Left forelimb (tissue), 1 donor: ENCODE measurements at places on chromosomes 5 and 9.

DNA sequence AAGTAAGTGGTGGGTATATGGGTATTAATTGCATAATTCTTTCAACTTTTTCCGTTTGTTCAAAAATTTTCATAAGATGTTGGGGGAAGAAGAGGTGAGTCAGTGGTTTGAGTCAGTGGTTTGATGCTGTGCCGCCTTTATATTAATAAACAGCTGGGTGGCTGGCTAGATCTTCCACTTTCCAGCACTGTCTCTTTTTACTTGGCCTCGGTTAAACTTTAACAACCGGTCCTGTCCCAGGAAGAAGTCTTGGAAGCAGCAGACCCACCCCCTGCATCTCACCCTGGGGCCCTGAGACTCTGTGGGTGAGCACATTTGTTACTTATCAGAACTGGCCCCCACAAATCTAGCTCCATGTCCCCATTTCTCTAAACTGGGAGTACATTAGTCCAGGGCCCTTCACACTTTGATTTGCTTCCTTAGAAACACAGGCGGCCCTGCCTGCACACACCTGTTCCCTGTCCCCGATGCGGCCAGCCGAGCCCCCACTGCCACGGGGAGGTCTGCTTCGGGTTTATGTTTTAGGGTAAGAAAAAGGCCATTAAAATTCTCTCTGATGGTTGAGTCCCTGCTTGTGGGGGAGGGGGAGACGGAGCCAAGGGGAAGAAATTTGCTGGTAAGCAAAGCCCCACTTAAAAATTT, 90.7 kb downstream of the PTCH1 start:
- DNase-seq, result no peak

DNA sequence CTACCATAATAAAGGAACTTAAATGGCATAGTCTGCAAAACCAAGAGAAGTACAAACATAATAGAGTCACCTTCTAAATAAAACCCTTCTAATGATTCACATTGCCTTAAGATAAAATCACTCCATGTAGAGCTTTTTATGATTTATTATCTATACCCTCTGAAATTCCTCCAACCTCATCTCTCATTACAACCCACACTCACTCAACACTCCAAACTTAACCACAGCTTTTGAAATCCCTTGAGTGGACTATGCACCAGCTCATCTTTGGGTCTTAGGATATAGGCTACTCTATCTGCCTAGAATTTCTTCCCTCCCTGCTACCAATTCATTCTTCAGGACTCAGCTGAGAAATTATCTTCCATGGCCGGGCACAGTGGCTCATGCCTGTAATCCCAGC, 122.5 kb downstream of the CETN3 start:
- DNase-seq, result no peak

DNA sequence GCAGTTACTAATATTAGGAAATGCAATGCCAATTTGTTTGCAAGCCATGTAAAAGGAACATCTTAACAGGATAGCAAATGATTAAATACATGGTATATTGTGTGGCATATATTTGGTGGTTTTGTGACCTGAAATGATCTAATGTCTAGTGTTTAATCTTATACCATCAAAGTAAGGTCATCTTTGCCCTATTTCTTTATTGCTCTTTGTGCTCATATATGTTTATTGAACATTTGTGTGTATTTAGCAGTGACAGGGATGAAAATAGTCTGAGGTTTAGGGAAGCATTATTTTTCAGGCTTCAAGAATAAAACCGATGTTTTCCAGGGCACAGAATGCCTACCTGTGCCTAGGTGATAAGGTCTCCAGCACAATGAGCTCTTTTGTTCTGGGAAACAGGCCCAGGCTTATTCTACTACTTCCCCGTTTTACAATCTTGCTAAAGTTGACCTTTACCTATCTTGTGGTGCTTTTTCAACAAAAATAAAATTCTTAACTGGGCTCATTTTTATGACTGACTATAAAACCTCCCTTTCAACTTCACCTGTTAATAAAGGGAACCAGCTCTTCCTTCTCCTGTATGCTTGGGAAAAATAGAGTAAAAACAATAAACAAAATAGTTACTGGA, 105.6 kb upstream of the ANKH start:
- DNase-seq, result no peak

- DNase-seq, result no peak
These were observed 643 bp downstream of the PLEKHG4B start for GRCh38 chr5:92401-93220.

DNA sequence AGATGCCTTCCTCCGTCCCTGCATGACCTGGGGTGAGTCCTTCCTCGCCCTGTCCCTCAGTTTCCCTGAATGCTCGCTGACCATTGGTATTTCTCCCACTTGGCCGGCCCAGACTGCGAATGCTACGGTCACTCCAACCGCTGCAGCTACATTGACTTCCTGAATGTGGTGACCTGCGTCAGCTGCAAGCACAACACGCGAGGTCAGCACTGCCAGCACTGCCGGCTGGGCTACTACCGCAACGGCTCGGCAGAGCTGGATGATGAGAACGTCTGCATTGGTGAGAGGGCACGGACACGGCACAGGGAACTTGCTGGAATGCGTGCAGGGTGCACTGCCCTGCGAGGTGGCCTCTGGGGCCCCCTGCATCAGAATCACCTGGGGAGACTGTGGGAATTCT, 77.1 kb downstream of the NTNG2 start:
- no peak for DNase-seq

GRCh38 chr5:143338658-143339366, 64.7 kb downstream of the NR3C1 start:
- no peak for DNase-seq

DNA sequence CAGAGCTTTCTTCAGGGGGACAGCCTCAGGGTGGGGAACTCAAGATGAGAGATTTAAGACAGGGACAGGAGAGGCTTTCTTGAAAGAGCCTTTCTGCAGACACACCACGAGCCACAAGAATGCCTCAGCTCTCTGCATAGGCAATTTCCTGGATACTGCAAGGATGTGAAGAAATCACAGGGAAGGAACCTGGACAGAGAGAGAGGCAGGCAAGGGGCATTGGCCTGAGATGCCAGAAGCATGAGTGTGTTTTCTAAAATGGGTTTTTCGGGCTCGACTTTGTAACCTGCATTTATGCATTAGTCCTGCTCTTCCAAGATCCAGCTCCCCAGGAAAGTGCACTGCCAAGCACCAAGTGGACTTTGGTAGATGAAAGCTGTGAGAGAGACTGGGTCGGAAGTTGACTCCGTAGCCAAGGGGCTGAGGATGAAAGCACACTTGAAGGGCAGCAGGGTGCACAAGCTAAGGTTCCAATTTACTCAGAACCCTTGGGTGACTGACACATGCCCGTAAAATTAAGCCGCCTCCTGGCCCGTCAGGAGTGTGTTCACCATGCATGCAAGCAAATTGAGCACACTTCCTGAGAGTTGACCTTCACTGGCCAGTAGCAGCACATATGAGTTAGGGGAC, 90.9 kb downstream of the CFAP90 start:
- DNase-seq, result no peak

- DNase-seq, result no peak
These were observed 262.5 kb downstream of the GOLPH3 start for GRCh38 chr5:31911291-31912265.

- no peak for DNase-seq
These were observed 983 bp downstream of the GCNT1 start for GRCh38 chr9:76459694-76460635.

DNA sequence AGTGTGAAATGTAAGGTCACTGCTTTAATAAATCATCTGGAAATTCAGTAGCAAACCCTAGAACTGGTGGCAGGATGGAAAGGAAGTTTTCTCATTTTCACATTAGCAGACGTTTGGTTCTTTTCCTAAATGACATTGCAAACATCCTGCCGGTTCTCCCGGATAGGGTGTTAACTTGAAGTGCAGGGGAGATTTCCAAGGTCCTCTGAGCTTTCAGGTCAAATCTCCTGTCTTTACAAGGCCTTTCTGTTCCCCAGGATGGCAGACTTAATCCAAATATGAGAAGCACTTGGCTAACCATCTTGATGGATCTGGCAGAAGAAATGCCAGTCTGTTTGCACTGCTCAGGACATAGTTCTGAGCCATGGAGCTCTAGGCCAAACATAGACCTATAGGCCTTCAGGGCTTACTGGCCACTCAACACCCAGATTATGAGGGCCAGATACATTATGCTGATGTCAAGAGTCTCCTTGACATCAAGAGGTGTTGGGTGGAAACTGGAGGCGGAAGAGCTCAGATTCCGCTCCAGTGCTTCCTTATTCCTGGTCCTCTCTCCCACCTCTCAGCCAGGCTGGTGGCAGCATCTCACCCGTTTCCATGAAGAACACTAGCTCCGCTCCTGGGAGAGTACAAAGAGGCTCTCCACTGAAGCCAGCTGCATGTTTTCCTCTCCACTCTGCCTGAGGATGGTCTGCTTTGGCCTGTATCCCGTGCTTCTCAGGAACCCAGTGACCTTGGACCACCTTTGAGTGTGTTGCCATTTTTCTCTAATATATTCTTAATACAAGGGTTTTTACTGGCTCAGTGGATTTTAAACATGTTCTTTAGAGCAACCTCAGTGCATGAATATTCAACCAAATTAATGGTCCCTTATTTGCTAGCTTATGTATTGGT, 61.0 kb downstream of the RALGPS1 start:
- peak; percentile 9 for DNase-seq

DNA sequence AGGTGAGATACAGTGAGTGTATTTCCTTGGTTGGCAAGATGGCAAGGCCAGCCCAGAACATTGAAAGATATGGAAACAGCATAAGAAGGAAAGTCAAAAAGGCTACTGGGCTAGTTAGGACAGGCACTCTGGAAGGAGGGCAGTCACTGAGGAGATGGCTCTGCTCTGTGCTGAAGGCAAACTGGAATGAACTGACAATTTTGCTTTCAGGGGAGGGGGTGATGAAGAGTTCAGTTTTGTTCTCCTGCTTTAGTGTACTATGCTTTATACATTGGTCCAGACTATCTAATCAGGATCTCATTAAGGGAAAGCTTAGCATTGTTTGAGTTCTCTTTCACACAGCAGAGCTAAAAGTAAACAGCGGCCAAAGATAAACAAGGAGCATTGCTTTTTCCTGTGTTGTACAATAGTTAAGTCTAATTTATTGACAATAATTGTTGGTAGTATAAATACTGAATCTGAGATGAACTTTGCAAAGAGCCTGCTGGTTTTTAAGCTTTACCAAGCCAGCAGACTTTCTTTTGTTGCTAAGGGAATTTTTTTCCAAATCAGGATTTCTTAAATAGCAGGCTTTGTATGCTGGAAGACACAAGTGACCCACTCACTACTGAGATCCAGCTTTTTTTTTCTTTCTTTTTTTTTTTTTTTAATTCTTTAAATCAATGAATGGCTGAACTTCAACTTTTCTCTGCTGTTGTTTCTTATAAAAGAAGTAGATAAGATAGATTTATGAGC, 355.5 kb downstream of the ARRDC3 start:
- DNase-seq, result no peak

GRCh38 chr5:76325326-76325725, 77.8 kb upstream of the IQGAP2 start:
- DNase-seq, result no peak

GRCh38 chr5:67020096-67020615, 176.4 kb downstream of the CD180 start:
- DNase-seq, result no peak

GRCh38 chr5:180799902-180800801, 2.5 kb downstream of the MGAT1 start:
- no peak for DNase-seq

DNA sequence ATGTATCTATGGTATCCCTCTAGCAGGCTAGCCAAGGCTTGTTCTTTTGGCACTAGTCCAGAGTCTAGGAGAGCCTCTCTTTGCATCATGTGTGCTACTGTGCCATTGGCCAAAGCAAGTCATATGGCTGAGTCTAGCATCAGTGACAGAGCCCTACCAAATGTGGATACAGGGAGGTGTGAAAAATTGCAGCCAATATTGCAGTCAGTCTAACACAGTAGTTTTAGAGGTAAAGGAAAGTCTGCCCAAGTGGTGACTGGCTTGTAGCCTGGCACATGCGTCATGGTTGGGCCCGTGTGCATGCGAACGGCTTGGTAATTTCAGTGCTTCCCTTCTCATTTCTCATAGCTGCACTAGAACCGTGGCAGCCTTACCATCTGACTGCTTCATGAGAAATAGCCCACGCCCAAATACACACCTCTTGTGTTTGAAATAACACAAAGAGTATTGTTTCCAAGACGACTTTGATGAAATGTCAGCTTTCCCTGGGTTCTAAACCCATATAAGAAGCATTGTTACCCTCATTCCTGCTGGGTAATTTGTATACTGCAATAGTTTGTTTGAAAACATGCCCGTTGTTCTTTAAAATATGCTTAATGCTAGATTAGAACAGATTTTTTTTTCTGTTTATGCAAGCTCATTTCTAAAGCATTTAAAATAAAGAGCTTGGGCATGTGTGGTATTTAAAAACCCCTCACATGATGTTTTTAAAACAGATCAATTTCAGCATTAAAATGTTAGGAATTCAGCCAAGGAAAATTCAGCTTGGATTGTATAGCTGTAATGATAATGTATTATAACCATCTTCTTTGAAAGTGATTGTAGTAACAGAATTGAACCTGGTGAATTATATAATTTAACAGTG, 113.2 kb downstream of the TLE4 start:
- no peak for DNase-seq

DNA sequence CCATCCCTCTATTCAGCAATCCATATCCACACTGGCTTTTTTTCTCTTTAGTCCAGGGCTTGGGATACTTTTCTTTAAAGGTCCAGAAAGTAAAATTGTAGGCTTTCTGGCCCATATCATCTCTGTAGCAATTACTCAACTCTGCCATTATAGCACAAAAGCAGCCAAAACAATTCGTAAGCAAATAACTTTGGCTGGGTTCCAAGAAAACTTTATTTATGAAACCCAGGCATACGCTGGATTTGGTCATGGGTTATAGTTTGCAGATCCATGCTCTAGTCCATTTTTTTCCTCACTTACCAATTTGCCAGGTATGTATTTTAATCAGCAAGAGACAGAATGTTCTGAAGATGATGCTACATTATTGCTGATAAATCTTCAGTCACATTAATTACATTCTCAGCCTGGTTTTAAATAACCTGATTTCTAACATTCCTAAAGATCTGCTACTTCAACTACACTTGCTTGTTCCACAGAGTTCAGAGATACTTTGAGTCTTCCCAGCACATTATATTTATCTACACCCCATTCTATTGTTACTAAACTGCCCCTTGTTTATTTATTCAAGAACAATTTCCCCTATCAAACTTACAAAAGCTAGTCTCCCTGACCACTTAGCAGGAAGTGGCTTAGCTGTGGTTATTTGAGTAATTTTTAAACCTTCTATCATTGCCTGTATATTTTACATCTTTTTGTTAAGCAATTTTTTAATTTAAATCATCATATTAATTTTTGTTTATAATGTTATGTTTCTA, 161.0 kb downstream of the ISL1 start:
- no peak for DNase-seq

- no peak for DNase-seq
These were observed 95.8 kb downstream of the CNTLN start for GRCh38 chr9:17230646-17231045.

GRCh38 chr9:81473708-81474107, 215.6 kb downstream of the TLE1 start:
- no peak for DNase-seq

GRCh38 chr5:10671041-10672008, 89.7 kb downstream of the DAP start:
- DNase-seq, result no peak

DNA sequence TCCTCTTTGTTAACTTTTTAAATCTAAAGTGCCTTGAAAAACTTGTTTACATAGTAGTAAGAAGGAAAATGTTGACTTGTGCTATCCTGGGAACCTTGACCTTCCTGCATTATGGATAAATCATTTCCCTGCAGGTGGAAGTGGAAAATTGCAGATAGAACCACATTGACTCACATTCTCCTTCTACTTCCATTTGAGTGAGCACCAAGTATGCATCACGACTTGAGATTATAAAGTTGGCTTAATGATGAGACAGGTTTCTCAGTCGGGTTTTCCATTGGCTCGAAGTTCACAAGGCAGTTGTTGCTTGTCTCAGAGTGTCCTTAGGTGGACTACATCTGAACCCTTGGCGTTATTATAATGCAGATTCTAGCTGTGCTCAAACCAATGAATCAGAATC, 39.9 kb downstream of the DOCK8 start:
- DNase-seq, result no peak
